Renal cortical epithelial cell (primary cell): ENCODE measurements at places on chromosomes 1 and 21. TPM values are rescaled to one million over a fixed set of nuclear protein-coding genes. Genes with fewer than 3 reads are reported as not detected.

DNA sequence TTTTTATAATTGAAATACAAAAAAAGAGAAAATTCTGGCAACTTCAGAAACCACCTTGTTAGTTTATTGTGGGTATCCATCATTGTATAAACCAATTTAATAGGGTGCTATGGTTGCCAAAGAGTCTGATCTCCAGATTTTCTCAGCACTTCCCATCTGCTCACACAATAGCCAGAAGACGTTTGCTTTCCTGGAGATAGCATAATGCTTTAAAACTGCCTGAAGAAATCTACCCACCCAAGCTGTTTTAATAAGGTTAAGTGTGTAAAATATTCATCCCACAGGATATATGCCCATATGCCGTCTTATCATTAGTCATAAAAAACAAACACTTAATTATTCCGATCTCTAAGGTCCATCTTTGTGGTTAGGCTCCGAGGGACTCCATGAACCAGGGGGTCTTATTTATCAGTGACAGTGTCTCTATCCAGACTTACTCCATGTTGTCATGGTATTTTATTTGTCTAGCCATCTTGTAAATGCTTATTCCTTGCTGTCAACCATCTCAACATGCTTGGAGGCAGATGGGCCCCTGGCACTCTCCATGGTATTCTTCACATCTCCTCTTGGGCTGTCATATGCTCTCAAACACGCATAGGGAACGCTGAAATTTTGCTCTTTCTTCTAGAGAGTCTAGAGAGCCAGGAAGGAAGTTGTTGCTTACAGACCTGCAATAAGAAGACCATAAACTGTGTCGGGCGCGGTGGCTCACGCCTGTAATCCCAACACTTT is 58.5 kb downstream of the MAP10 start:
- DNase-seq: no peak

DNA sequence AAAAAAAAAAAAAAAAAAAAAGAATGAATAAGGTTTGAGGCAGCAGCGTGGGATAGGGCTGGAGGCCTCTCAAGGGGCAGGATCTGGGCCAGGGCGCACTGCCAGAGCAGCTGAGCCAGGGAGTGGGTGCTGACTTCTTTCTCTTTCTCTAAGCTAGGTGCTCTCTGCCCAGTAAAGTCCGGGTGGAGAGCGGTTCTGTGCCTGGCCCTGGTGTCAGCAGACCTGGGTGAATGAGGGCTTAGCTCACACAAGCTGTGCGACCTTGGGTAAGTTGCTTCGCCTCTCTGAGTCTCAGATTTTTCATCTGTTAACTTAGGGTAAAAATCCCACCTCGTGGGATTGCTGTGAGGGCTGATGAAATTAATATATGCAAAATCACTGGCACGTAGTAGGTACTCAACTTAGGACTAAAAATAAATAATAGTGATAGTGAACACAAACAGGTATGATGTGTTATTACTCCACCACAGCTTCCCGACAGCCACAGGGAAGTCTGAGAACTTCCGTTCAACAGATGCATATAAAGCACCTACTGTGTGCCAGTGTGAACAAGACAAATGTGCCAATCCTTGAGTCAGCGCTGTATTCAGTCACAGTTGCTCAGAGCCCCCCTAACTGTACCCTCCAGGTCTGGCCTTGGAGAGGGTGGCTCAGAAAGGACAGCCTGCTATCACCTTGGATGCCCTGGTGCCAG is 2.0 kb upstream of the FAM131C start:
- DNase-seq: peak; percentile 57

GRCh38 chr21:45916011-45916840 is 65.3 kb upstream of the COL6A1 start:
- no peak for DNase-seq

DNA sequence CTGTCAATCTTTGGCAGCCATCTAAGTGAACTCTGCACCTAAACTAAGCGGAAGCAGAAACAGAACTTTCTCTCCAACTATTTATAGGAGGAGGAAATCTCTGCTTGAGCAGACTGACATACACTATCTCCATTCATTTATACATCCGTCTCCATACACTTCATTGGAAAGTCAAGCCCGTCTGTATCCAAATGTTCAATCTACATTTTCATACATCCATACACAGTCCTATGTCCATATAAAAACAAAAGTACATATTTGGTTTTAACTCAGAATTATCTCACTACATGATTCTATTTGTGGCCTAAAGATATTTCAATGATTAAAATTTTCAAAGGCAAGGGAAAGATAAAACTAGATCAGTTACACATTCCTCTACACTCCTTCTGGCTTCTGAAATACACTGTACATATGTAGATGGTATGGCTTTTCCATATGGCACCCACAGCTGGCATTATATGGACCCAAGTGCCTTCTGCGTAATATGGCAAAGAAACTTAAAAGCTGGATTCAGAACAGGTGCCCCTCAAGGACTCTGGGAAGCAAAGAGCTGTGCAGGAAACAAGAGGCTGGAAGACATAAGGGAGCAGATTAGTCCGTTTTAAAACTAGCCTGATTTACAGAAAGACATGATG is 35.5 kb downstream of the ILDR2 start:
- no peak for DNase-seq

DNA sequence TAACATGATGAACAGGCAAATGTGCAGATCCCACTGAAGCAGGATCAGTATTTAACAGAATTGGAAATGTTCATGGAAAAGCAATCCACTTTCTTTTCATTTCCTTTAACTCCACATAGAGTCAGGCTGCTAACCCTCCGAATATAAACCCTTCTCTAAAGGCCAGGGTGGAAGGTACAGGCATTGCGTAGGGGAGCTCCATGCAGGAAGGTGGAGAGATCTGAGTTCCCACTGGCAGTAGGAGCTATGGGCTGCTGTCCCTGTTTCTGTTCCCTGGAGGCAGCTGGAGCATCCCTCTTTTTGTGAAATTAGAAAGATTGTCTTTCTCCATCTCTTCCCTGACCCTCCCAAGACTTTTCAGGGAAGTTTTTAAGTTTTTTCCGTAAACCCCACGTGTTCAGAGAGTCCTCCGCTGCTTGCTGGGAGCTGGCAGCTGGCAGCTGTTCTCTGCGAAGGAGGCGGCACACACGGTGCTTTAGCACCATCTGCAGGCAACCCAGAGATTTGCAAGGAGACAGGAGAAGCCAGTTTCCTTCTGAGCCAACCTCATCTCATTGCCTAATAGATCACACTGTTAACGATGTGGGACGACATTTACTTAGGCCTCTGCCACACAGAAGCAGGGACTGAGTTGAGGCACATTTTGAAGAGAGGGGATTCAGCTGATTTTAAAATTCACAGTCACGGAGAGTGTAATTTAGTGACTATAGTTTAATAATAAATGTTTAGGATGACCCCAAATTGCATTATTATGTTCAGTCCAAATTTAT is 55.4 kb upstream of the HOOK1 start:
- peak; percentile 76 for DNase-seq

DNA sequence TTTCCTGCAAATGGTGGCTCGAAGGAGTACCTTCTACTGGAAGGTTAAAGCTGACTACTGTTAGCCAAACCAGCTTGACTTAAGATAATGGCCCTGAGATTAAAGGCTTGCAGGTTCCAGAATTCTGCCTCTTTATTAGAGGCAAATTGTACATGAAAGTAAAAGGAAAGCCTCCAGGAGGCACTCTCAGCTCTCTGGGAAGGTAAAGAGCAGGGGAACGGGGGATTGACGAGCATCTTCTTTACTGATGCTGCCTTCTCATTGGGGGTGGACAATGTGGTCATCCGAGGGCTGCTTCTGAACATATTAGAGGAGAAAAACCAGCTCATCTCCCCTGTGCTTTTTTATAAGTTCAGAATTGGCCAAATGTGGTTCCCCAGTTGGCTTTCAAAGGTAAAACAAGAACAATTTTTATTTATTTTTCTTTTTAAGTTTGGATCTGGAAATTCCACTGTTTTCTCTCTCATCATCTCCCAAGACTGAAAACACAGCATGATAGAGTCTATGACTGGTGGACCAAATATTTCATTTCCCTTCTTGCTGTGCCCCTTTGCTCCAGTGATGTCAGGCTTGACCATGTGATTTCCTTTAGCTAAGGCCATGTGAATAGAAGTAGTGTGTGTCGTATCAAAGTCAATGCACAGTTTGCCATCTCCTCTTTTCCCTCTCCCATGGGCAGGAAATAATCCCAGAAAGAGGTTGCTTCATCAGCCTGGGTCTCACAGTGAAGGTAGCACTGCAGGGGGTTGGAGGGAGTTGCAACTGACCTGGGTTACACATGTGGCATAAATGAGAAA is 292.7 kb downstream of the PRDM2 start:
- DNase-seq: no peak

- DNase-seq: no peak
Measured at GRCh38 chr1:201245082-201245481, 38.2 kb upstream of the PKP1 start.

DNA sequence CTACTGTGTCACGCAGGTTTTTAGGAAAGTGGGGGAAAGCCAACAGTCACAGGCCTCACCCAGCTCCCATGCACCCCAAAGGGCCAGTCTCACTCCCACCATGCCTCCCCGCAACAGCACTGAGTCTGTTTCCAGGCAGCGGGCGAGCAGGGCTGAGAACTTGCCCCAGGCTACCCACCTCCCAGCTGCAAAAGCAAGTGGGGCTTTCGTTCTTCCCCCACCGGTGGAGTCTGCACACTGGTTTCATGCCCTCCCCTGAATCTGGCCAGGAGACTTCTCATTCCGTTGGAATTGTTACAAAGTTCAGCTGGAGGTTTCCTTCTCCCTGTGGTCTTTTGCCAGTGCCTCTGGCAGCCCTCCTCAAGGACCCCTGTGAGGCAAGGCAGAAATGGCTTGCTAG is 53.6 kb upstream of the KCNJ15 start:
- DNase-seq: no peak

DNA sequence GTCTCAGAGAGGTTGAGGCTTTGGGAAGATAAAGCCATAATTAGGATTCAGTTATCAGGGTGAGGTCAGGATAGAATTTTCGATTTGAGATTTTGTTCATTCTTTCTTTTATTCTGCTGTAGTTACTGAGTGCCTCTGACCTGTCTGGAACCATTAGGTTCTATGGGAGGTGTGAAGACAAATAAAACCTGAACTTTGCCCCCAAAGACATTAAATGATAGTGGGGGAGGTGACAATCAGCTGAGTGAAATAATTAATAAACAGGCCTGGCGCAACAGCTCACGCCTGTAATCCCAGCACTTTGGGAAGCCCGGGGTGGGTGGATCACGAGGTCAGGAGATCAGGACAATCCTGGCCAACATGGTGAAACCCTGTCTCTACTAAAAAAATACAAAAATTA is 55.0 kb upstream of the SPATA6 start:
- DNase-seq: no peak

GRCh38 chr1:220761688-220762427 is 13.7 kb downstream of the MTARC2 start:
- no peak for DNase-seq

GRCh38 chr1:230822092-230822581 is 46.2 kb downstream of the C1orf198 start:
- DNase-seq: no peak

DNA sequence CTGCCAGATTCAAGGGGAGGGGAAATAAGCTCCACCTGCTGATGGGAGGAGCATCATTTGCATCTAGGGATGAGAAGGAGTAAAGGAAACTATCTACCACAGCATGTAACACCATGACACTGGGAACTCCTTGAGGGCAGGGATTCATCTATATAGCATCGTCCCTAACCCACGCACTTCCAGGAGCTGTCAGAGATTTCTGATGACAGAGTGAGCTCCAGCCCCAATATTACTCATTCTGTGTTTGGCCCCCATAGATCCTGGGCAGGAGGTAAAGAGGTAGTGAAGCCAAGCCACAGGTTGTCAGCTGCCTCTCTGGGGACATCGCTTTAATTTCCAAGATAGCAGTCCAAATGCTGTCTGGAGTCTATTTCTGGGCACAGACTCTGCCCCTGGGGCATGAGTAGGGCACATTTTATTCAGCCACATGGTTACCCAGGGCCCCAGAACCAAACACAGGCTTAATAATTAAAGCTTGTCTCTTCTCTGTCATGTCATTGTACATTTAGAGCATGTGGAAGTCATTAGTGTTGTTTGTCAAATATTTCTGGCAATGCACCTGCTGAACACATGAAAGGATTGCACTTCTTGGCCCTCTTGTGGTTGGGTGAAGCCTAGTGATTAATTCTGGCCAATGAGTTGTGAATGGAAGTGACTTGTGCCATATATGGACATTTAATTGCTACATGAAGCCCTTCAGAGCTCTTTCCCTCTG is 105.9 kb upstream of the POU3F1 start:
- peak; percentile 48 for DNase-seq

DNA sequence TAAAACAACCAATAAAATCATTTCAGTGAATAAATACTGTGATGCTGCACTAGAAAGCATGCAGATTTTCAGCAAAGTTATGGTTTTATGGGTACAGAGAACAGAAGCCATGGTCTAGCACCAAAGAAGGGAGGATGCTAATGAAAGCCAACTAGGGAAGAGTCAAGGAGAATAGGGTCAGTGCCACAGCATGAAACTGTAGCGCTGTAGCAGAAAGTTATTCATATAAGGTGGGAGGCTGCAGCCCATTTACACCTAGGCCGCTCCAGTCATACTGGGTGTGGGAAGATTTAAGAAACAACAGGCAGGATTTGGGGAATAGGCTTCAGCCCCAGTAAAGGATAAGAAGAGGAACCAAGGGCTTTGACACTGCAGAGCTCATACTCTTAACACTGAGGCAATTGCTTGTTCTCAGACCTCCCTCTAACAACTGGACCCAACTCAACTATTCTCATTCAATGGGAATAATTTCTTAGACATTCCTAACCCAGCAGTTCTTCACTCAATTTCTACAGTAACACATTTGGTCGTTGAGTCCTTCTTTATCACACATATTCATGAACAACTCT is 4.4 kb downstream of the IFI16 start:
- DNase-seq: no peak

DNA sequence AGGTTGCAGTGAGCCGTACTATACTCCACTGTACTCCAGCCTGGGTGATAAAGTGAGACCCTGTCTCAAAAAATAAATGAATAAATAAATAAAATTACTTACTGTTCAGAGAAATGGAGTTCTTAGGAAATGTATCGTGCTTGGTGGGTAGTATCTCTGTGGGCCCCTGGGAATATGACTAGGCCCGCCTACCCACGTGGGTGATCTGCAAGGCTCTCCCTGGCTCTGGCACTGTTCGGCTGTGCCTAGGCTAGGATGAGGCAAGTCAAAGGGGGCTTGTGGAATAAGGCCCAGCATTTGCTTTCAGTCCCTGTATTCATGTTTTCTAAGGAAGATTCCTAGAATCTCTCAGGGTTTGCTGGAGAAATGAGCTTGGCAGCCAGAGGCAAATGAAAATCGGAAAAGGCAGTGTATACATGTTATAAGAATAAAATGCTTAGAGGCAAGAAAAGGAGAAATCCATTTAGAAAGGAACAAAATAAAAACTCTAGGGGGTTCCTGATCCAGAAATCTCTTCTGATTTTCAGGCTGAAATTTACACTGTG is 4.5 kb upstream of the CSRP1 start:
- no peak for DNase-seq

GRCh38 chr1:188857526-188858087 is 1620.1 kb downstream of the BRINP3 start:
- DNase-seq: no peak

The S100A7A gene
- not detected in 2 replicates for total RNA-seq

The SEC16B gene
- 0.35 and 1.2 TPM in 2 replicates for total RNA-seq

The SDC3 gene
- total RNA-seq: 12.3 and 56.7 TPM in 2 replicates

The CLCNKA gene
- 0.20 TPM in 1 of 2 replicates, not detected in the other for total RNA-seq

The SLC26A9 gene
- total RNA-seq: 0.05 TPM in 1 of 2 replicates, not detected in the other

The HLX gene
- total RNA-seq: 0.35 and 2.0 TPM in 2 replicates

The IL10 gene
- total RNA-seq: not detected in 2 replicates

The TCP10L gene
- total RNA-seq: 0.55 TPM in 1 of 2 replicates, not detected in the other

The ACKR1 gene
- not detected in 2 replicates for total RNA-seq
